ENCODE measurements at places on chromosomes 2 and 18.
A peak's percentile ranks its signal among the peaks of the same experiment; 100 is the strongest.

GRCh38 chr2:60717691-60718090 lies 38.4 kb upstream of the PAPOLG start:
- no peak for DNase-seq

DNA sequence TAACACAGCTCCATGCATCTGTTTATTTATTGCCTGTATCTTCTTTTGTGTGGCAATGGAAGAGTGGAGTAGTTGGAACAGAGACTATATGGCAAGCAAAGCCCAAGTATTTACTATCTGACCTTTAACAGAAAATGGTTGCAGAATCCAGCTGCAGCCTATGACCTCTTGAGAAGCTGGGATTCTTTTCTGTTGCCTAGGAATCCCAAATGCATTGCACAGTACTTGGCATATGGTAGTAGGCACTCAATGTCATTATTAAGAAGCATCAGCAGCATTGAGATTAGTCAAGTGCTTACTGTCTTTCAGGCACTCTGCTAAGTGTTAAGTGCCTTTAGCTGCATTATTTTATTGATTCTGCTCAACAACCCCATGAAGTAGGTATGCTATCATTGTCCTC lies 331.6 kb downstream of the CCDC85A start:
- no peak for DNase-seq

GRCh38 chr2:62884514-62884913 lies 166.1 kb upstream of the OTX1 start:
- no peak for DNase-seq

- DNase-seq, result no peak
These were observed 62.5 kb downstream of the CERS6 start for GRCh38 chr2:168518555-168519066.

DNA sequence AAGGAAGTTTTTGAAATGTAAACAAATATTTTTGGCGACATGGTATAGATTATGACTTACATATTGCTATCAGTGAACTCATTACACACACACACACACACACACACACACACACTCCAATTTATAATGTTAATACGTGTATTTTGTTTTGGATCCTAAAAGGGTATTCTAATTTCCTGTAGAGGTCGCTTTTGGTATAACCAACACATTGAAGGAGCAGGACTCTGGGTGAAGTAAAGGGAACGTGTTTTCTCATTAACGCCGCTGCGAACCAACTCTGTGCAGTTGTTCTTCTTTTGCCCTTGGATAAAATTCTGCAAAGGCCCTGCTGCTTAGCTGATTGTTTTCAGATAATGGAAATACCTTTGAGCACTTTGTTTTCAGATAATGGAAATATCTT lies 190.4 kb downstream of the PMAIP1 start:
- DNase-seq, result no peak

DNA sequence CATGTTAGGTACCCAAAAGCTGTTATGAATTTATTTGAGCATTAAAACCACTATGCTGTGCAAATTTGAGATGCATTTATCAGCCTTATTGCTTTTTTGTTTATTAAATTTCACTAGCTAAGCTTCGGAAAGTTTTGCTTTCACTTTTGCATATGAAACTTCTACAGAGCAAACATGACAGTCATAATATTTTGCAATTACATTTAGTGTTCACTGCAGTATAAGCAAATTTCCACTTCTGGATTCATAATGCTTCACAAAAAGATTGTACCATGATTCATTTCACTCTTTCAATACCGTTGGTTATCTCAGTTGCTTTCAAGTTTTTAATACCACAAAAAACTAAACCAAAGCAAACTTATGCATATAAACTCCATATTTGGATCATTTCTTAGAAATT lies 228.7 kb upstream of the SLC8A1 start:
- DNase-seq, result no peak

DNA sequence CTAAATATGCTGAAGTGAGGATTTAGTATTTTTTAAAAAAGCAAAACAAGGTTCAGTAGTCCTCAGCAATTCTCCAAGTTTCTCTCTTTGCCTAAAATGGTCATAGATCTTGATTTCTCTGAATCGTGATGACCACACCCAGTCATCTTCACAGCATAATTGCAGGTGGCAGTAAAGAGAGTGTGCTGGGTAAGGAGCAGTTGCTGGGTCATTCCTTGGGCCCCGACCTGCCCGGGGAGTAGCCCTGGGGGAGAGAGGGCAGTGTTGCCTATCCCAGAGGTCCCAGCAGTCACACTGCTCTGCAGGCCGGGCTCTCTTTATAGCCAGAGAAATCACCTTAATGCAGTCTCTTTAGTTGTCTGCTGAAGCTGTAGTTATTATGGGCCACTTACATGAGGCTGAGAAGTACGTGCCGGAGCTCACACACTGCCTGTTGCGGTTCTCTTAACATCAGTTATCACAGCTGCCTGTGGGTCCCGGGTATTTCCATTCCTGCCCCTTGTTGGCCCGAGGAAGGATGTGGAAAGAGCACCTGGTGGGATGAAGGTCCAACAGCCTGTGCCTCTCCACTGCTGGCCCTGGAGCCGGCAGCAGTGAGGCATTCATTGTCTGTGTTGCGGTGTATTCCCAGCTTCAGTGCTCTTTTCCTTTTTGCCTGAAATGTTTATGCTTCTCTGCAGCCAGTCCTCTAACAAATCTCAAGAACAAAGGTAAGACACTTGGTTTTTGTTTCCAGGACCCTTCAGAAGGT lies 230.1 kb downstream of the ALPK2 start:
- no peak for DNase-seq

DNA sequence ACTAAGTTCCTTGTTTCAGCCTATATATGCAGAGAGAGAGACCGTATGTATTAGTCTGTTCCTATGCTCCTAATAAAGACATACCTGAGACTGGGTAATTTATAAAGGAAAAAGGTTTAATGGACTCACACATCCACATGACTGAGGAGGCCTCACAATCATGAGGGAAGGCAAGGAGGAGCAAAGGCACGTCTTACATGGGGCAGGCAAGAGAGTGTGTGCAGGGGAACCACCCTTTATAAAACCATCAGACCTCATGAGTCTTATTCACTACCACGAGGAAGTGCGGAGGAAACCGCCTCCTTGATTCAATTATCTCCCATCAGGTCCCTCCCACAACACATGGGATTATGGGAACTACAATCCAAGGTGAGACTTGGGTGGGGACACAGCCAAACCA lies 73.8 kb downstream of the TMEM18 start:
- no peak for DNase-seq

- DNase-seq, result no peak
These were observed 65.2 kb downstream of the RBBP8 start for GRCh38 chr18:22998344-22998743.

- no peak for DNase-seq
These were observed 6.2 kb downstream of the STRN start for GRCh38 chr2:36960005-36960675.

GRCh38 chr2:218003981-218004419 lies 1.2 kb upstream of the TNS1 start:
- no peak for DNase-seq

GRCh38 chr2:152354909-152355308 lies 19.9 kb downstream of the FMNL2 start:
- no peak for DNase-seq

DNA sequence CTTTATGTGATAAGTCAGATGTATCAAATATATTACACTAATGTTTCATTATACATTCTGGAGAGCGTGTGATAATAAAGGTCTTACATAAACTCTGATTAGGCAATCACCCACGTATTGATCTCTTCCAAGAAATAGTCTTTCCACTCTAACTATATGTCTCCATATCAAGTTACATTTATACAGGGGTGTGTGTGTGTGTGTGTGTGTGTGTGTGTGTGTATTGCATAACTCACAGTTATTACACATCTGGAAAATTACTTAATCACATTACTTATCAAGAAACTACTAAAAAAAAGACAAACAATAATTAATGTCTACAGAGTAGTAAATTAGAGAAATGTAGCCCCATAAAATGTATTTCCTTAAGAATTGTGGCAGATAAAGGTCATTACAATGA lies 339.8 kb downstream of the CDH19 start:
- no peak for DNase-seq

- no peak for DNase-seq
These were observed 1012.1 kb downstream of the TMEM182 start for GRCh38 chr2:103773884-103774283.

GRCh38 chr2:184326066-184326465 lies 272.3 kb upstream of the ZNF804A start:
- DNase-seq, result no peak

- peak; percentile 38 for DNase-seq
These were observed 1.2 kb upstream of the EMX1 start for GRCh38 chr2:72915907-72916742.

DNA sequence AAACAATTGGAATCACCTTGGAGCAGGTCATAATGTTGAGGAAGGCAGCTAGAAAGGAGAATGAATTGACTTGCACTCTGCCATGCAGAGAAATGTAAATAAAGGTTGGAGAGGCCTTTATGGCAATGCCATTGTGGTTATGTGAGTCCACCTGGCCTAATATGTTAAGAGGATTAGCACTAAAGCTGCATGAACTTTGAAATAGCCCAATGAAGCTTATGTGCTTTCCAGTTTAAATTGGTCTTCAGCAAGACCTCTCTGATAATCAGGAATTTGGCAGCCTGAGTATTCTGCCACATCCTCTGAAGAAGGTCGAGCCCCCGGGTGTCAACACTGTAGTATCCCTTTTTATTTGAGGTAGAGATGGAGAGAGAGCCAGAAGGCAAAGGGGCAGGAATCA lies 464.9 kb downstream of the CDH2 start:
- no peak for DNase-seq

DNA sequence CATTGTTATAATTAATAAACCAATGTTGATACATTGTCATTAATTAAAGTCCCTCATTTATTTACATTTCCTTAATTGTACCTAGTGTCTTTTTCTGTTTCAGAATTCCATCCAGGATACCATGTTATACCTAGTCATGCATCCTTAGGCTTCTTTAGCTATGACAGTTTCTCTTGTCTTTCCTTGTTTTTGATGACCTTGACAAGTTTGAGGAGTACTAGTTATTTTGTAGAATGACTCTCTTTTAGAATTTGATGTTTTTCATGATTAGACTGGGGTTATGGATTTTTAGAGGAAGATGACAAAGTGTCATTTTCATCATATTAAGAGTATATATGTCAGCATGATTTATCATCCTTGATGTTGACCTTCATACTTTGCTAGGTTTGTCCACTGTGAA lies 16.4 kb downstream of the GIGYF2 start:
- DNase-seq, result no peak

DNA sequence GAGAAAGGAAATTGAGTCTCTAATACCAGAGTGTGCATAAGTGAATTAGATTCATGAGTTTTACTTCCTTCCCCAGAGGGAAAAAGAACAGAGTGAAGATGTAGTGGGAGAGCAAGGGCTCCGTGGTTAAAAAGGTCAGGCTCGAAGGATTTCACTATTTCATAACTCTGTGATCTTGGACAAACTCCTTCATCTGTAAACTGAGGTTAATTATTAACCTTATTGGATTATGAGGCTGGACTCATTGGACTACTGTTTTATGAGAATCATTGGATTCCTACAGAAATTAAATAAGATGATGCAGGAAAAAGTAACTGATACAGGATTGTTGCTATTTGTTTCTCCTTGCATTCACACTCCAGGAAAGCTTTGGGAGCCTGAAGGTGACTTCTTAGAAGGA lies 45.0 kb downstream of the SRD5A2 start:
- no peak for DNase-seq

- no peak for DNase-seq
These were observed 41.4 kb upstream of the ID2 start for GRCh38 chr2:8640498-8640897.

DNA sequence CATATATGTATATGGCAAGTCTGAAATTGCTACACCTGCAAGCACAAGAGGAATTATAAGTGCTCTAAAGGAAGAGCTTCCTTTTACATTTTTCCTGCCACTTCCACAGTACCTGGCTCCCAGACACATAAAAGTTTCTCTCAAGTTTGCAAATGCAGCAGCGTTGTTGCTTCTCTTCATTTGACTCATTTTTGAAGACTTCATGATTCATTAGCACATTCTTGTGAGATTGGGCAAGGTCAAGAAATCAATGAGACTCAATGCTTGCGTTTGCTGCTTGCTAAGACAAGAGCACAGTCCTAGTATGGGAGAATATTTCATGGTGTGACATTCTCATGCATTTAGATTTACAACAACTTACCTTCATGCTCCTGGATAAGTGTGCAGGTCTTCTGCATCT lies 42.6 kb upstream of the PDCL3 start:
- no peak for DNase-seq

DNA sequence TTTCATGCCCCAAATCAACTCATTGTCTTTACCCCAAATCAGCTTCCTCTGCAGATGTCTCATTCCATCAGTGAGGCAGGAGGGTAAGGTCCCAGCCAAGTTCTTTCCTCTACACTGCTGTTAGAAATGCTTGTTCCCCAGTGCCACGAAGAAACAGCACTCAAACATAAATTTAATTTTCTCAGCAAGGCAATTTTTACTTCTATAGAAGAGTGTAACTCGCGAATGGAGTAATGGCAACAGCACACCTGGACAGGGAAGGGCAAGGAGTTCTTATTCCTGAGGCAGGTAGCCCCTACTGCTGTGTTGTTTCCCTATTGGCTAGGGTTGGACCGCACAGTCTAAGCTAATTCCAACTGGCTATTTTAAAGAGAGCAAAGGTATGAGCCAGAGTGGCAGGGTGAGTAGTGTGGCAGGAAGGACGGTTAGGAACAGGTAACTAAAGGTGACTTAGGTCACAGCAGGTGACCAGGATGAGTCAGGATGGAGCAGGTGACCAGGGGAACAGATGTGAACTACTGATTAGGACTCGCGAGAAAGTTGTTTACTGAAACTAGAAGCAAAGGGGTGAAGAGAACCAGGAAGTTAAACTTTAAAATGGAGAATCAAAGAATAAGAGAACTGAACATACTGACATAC lies 12.0 kb upstream of the CEP68 start:
- no peak for DNase-seq

- DNase-seq, result no peak
These were observed 20.3 kb downstream of the MYO1B start for GRCh38 chr2:191265311-191266170.

GRCh38 chr2:207403141-207403540 lies 126.6 kb upstream of the CREB1 start:
- DNase-seq, result no peak

DNA sequence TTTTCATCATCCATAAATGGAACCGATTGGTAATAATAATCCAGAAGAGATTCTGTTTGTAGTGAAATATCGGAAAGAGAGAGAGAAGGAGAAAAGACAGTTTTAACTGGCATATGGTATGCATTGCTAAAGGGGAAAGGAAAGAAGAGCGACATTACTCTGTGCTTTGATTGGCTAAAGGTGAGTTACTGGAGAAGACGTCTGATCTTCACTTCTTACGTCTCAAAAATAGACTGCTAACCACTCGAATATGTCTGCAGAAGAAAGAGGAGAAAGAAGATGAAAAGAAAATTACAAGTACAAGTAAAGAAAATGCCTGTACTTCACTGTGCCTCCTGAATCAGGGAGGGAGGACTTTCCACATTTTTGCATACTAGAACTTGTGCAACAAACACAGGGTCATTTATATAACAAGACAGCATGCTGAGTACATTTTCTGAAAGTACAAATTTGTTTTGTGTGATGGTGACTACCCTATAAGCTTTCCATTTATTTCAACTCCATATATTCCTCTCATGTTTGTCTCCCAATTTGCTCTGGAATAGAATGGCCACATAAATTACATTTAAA lies 787.2 kb downstream of the RNF144A start:
- DNase-seq, result no peak

Data from stimulated activated CD4-positive, alpha-beta T cell treated with anti-CD3 and anti-CD28 coated beads, Interleukin-1b, Interleukin-23, amount 100 ng/mL, for 48 hours (primary cell).